Ureter (tissue), 1 donor: ENCODE measurements at places on chromosomes 11 and 22. TPM values are rescaled to one million over a fixed set of nuclear protein-coding genes. Genes with fewer than 3 reads are reported as not detected.

The ART1 gene
- total RNA-seq, result not detected

The TMPRSS4 gene
- 224 TPM for total RNA-seq

The SPECC1L gene
- 92.9 TPM for total RNA-seq

The EMID1 gene
- 2.4 TPM for total RNA-seq

The MEI1 gene
- total RNA-seq, result 6.8 TPM

The SYCE3 gene
- total RNA-seq, result not detected

The ALG12 gene
- 20.5 TPM for total RNA-seq

The MMP1 gene
- total RNA-seq, result 0.57 TPM

The RIMBP3B gene
- total RNA-seq, result not detected
